ENCODE measurements at places on chromosomes 2 and 18.

GRCh38 chr2:227576110-227576509, 22.6 kb upstream of the SCYGR2 start:
- no peak for DNase-seq

GRCh38 chr18:79457652-79458051, 61.9 kb downstream of the NFATC1 start:
- DNase-seq = no peak

GRCh38 chr2:156649596-156649995, 213.4 kb downstream of the GPD2 start:
- peak; percentile 71 for DNase-seq

DNA sequence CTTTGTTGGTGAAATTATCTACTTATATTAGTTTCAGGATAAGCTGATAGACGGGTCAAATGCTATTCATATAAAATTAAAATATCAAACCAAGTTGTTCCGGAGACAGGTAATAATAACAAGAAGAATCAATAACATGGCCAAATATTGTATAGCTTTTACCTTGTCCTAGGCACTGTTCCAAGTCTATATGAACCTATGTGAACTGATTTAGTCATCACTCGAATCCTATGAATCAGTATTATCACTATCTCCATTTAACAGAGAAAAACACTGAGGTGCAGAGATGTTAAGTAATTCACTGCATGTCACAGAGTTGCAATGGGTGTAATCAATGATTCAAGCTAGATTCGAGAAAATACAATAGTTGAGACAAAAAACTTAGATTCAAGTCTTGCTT, 40.0 kb upstream of the TRIB2 start:
- no peak for DNase-seq

DNA sequence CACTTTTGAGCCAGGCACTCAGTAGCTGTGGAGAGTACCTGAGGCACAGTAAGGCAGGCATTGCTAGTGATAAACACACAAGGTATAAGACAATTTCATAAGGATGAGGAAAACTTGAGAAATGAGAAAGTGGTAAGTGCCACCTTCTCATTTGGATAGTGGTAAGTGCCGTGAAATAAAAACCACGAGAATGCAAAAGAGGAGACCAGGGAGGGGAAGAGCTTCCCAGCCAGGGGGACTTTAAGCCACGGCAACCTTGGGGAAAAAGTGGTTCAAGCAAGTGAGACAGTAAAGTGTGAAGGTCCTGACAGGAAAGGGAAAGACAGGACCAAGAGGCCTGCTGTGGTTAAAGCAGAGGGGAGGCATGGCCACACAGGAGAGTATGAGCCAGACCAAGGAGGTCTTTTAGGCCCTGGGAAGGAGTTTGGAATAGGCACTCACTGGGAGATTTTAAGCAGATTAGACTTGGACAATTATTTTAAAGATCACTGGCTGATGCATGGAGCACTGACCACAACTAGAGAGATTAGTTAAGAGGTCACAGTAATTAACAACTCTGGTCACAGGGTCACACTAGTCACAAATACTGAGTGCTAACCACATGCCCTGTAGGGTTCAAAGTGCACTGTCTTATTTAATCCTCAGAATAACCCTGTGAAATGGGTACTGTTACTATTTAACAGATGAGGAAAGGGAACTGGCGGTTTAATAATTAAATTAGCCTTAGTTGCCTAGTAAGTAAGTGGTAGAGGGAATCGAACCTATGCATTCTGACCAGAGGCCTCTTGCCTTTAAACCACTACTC, 50.1 kb downstream of the THOC1 start:
- DNase-seq = no peak

All from right hindlimb (tissue), 1 donor.